ENCODE measurements at places on chromosomes 6 and 20.

- DNase-seq = no peak
These were observed 76.0 kb downstream of the MAN1A1 start for GRCh38 chr6:119273272-119274196.

GRCh38 chr20:63735859-63736718, at the start of gene LIME1:
Gene LIME1, plus strand, starts transcription at chr20:63736664. Its CDS starts 886 bp downstream, at chr20:63737550.
- DNase-seq = no peak

GRCh38 chr6:14228571-14228970, 111.0 kb downstream of the CD83 start:
- DNase-seq = no peak

DNA sequence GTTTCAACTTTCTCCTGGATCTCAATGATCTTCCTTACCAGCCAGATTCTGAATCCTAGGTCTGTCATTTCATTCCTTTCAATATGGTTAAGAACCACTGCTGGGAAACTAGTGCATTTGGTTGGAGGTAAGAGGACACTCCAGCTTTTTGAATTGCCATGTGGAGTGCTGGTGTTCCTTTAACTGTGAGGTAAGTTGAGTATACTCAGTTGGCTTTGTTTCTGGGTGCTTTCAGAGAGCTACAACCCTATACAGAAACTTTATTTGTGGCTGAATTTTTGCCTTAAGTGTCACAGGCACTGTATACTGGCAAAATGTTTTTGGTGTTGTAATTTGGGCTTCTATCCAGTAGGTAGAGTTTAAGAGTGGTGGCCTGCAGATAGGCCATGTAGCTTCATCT, 175.8 kb downstream of the TBC1D32 start:
- DNase-seq = no peak

DNA sequence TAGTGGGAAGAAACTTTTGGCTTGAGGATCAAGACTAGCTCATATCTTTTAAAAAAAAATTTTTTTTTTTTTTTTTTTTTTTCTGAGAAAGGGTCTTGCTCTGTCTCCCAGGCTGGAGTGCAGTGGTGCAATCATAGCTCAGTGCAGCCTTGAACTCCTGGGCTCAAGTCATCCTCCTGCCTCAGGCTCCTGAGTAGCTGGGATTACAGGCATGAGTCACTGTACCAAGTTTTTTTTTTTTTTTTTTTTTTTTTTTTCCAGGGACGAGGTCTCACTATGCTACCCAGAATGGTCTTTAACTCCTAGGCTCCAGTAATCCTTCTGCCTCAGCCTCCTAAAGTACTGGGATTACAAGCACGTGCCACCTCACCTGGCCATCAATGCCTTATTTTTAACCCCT, 27.9 kb downstream of the GCLC start:
- DNase-seq = no peak

DNA sequence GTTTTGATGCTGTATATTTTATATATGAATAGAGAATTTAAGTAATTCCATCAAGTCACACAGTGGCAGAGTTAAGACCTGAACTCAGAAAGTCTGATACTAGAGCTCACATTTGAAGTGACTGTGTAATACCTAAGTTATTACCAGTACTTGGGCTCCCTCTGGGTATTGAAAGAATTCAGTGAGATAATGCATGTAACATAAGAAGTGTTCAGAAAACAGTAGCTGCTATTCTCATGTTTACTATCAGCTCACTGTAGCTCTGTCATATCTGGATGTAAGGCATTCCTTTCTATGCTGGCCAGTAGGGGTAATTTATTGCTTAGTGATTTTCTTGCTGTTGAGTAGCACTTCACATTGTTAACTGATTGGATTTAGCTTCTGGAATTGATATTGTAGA, 44.6 kb downstream of the NKX2-4 start:
- DNase-seq = no peak

- no peak for DNase-seq
These were observed 105.6 kb downstream of the CDC5L start for GRCh38 chr6:44493132-44493531.

GRCh38 chr6:108799354-108799717, 48.9 kb upstream of the ARMC2 start:
- no peak for DNase-seq

DNA sequence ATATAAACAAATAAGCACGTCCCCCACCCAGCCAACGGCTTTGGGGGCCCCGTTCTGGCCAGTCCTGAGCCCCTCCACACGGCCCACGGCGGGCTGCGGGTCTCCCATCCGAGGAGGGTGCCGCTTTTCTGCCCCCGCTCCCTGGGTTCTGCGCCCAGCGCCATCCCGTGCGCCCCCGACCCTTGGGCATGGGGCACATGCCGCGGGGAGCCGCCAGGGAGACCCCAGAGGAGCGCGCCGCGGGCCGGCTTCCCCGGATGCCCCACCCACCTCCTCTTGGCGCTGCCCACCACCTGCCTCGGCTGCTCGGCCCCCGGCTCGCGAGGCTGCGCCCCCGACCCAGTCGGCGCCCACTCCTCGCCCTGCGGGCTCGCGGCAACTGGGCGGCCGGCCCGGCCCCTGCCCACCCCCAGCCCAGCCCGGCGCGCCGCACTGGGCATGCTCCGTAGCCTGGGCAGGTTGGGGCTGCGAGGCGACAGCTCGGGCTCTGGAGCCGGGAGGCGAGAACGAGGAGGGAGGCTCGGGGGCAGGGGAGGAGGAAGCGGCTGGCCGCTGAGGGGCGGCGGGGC, 570 bp upstream of the PLCB4 start:
- no peak for DNase-seq

GRCh38 chr6:113067612-113068275, 720.6 kb downstream of the RFPL4B start:
- DNase-seq = no peak

DNA sequence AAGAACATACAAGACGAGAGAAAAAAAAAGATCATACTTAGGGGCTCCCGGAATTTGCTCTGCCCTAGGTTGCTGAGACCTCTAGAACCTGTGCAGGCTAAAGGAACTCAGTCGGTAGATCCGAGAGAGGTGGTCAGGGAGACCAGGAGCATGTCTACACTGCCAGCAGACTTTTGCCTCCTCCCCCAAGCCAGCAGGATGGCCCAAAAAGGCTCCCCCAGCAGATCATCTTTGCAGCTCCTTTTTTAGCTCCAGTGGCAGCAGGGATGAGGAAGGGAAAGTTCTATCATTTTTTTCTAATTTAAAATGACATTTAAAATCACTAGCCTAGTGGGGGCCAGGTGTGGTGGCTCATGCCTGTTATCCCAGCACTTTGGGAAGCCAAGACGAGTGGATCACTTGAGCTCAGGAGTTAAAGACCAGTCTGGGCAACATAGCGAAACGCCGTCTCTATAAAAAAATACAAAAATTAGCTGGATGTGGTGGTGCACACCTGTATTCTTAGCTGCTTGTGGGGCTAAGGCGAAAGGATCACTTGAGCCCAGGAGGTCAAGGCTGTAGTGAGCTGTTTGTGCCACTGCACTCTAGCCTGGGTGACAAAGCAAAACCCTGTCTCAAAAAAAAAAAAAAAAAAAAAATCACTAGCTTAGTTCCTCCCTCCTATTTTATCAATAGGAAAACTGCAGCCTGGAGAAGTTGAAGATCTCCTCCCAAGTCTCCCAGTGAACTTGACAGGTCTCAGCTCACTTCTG, 69.3 kb upstream of the MYL9 start:
- DNase-seq = no peak

GRCh38 chr20:5222919-5223634, 93.7 kb downstream of the PROKR2 start:
- DNase-seq = no peak

GRCh38 chr6:30720738-30721197, 616 bp downstream of the TUBB start:
- no peak for DNase-seq

- no peak for DNase-seq
These were observed 592.1 kb upstream of the NRSN1 start for GRCh38 chr6:23533944-23534343.

DNA sequence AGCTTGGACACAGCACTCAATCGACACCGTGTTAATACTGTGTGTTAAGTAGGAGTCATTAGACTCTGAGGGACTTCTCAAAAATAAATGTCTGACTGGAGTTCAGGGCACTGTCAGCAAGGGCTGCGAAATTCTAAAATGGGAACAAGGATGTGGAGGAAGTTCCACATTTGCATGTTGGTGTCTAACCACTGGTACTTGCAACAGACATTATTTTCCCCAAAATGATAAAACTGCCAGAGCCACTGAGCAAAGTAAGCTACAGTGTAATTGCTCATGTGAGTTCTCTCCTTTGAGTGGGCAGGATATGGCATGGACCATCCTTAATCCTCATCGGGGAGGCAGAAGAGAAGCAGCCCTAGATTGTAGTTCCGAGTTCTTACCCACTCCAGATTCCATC, 215.9 kb downstream of the SLC24A3 start:
- DNase-seq = no peak

DNA sequence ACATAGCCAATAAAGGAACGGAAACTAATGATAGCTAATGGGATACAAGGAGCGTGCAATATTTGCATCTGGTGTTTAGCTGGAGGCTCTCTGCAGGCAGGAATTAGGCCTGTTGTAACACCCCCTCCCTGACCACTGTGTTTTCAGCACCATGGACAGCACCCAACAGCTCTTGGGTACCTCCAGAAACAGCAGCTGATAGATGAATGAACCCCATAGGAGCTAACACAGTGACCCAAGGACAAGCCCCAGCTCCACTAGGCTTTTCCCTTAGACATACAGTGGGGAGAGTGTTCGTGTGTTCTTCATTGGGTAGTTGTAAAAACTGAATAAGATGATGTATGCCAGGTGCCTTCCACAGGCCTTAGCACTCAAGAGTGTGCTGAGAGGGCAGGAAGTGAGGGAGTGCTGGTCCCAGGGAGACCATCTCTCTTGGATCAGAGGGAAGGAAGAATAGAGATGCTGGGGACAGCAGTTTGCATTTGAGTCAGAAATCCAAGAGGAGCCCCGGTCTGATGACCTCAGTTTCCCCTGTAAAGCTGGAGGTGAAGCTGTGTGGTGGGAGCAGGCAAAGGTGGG, 161.3 kb downstream of the PHACTR3 start:
- DNase-seq = no peak

GRCh38 chr6:101878554-101879276, 485.2 kb downstream of the GRIK2 start:
- DNase-seq = no peak

- DNase-seq = no peak
These were observed 14.9 kb downstream of the TRMT6 start for GRCh38 chr20:5935384-5935783.

- DNase-seq = no peak
These were observed 510.8 kb upstream of the POU3F2 start for GRCh38 chr6:98323605-98324004.

All from NCI-H2107 (cell line).